ENCODE measurements at places on chromosomes 2 and 18. TPM values are rescaled to one million over a fixed set of nuclear protein-coding genes. Genes with fewer than 3 reads are reported as not detected.

Gene TRIM43
- polyA plus RNA-seq = not detected

Gene EFR3B
- 0.51 TPM for polyA plus RNA-seq

DNA sequence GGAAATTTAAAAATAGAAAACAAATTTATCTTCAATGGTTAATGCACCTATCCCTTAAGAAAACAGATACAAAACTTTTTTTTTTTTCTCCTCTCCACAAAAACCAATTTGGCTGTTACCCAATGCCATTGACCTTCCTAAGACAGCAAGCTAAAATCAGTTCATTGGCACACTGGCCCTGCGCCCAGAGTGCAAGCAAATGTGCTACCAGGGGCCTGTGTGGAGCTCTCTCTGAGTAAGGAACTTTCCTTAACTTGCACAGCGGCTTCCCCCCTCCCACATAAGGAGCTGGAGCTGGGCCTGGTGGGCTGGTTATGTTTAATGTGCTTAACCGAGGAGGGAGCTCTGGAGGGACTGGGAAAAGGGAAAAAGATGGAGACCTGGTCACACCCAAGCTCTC, 17.6 kb upstream of the POU3F3 start:
- DNase-seq = no peak

GRCh38 chr2:187390891-187391290, 57.2 kb downstream of the CALCRL start:
- DNase-seq = no peak

DNA sequence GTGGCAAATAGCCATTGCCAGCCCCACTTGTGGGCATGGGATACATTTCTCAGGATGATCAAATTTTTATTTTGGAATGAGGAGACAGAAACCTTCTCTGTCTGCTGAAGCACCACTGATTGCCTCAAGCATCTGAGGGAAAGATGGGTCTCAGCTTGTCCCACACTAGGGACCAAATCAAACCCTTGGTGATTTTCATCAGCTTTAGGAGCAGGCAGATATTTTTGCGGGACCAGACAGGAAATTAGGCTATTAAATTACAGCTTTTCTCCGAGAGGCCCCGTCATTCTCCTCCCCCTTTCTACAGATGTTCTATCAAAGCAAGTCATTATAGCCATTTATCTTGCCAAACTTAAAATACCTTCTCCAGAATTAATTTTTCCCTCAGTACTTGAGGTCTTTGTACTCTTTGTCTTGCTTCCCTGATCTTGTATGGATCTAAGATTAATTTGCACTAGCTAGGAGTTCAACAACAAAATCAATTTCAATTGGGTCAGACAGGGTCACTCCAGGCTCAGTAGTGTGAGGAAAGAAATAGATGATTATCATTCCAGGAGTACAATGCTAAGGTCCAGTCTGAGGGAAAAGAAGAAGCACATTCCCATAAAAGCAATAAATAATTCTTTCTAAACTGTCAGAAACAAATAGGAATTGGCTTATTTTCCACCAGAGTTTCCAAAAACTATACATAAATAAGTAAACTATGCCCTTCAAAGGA, 818.1 kb upstream of the SOX11 start:
- no peak for DNase-seq

Gene HNMT
- 44.7 TPM for polyA plus RNA-seq

DNA sequence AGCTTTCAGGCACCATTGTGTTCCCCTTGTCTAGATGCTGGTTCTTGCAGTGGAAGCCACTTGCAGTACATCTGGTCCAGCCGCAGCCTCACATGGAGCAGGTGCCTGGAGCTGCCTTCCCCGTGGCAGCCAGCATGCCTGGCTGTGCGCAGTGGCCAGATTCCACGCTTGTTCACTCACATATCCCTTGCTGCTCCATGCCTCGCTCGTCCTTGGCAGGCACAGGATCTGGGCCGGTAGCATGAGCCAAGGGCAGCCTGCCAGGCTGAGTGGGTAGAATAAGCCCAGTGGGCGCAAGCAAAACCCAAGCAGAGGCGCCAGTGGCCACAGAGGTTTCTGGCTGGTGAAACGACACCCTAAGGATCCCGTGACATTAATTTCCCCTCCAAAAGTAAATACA, 20.6 kb downstream of the TMX3 start:
- DNase-seq = no peak

- no peak for DNase-seq
Measured at GRCh38 chr2:104890685-104891069, 36.8 kb downstream of the POU3F3 start.

Gene RAB3GAP1
- polyA plus RNA-seq = 36.9 TPM
